ENCODE measurements at places on chromosomes 13 and 19.

DNA sequence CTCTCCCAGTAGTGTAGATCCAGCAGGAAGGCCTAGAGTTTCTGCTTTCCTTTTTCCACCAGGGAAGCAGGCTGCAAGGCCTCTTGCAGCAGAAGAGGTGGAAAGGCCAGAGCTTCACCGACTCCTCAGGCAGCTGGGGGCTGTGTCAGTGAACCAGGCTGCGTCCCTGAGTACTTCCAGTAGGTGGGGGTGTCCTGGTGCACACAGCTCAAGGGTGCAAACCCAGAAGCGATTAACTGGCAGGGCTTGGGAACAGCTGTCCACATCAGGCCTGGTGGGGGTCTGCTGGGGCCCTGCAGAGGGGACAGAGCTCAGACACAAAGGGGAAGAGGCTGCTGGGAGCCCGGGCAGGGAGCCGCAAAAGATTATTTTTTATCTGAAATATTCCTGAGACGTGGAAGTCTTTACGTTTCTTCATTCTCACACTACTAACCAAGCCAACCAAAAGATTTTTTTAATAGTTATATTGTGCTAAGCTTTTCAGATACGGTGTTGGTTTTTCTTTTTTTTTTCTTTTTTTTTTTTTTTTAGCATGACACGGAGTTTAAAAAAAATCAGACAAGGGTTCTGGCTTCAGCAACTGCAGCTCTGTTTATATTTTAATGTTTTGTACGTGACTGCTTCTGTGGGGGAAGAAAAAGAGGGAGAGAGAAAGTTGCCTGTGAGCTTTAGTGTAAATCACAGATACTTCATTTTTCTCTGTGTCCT is 11.0 kb downstream of the TSHZ3 start:
- no peak for DNase-seq

DNA sequence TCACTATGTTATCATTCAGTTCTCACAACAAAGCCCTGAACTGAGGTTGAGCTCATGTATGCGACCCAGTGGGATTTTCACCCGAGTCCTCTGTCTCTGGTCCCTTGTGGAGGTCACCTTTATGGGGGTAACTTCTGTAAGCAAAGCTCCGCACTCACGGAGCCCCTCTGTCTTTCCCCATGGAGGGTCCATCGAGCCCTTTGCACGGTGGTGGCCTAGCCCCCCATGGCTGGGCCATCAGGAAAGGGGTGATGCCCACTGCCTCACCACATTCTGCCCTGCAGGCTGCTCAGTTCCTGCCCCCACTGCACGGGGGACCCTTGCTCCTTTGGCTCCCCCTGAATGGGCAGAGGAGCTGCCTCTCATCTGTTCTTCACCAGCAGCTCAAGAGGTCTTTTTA is 39.6 kb downstream of the CHST8 start:
- DNase-seq: no peak

DNA sequence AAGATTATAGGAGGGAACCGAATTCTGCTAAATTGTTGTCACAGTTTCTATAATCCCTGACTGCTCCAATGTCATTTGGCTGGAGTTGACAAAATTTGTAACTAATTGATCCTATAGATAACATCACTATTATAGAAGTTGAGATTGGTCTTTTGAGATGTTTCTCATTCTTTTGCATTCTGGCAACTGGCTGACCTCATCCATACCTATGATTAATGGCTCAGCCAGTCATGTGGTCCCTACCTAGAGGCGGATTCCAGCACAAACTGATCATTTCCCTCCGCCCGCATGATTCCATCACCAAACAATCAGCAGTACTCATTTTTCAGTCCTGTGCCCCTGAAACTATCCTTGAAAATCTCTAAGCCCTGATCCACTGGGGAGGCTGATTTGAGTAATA is 4.2 kb downstream of the PSG2 start:
- no peak for DNase-seq

DNA sequence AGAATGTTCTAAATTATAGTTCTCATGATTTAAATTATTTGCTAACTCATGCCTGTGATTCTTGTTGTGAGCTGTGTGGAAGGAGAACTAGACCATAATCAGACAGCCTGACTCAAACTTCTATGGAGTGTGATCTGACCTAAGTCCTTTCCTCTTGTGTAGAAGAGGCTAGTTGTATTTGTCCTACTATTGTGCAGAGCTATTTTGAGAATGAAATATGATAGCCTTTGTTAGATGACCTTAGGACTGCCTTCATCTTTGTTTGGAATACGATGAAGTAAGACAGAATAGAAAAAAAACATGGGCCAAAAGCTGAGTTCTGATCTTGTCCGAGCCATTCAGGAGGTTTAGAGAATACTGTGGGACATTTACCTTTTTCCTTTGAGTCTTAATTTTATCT is 119.4 kb downstream of the STOML3 start:
- DNase-seq: no peak

DNA sequence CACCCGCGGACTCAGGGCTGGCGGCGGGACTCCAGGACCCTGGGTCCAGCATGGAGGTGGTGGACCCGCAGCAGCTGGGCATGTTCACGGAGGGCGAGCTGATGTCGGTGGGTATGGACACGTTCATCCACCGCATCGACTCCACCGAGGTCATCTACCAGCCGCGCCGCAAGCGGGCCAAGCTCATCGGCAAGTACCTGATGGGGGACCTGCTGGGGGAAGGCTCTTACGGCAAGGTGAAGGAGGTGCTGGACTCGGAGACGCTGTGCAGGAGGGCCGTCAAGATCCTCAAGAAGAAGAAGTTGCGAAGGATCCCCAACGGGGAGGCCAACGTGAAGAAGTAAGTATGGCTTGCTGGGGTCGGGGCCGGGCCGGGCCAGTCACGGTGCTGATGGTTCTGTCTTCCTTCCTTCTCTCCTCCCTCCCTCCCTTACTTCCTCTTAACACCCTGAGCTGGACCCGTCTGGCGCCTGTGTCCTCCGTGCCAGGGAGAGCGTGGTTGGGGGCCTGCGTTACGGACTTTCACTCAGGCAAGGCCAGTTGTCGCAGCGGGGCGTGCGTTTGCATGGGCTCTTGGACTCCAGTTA is 1.4 kb downstream of the STK11 start:
- DNase-seq: no peak

- DNase-seq: no peak
Measured at GRCh38 chr19:28858933-28859332, 354.0 kb downstream of the UQCRFS1 start.

DNA sequence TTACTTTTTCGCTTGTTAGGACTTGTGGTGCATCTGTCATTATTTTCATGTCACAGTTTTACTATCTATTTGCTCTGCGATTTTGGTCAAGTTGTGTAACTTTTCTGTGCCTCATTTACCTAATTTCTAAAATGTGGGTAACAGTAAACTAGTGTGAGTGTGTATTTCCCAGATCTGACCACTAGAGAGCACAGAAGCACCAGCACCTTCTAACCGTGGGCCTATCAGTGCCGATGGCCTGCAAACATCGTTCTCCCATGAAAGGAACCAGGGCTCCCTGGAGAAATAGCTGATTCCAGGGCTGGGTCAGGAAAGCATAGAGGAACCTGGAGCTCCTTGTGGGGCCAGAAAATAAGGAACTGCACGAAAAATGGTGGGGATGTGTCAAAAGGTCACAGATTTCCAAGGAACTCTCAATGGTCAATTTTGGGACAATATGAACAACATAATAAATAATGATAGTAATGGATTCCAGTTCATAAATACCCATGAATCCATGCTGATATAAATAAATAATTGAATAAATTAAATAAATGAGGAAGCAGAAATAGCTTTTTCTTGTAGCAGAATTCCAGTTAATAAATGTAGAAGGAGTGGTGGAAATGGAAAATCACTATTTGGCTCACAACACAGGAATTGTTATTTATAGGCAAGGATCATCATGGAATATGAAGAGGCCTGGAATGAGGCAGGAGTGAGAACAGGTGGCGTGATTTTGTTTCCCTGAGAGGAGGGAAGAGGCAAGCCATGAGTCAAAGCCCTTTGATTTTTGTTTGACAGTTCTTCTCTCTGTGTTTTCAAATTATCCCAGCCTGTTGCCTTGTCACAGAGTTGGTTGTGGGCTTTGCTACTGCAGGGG is 31.1 kb downstream of the CEACAM8 start:
- peak; percentile 75 for DNase-seq

Measured in C1 segment of cervical spinal cord (tissue), 14 donors.